HS-5 (cell line): ENCODE measurements at places on chromosomes 7 and 10.

- no peak for DNase-seq
These were observed 87.1 kb downstream of the NKX6-2 start for GRCh38 chr10:132698761-132699391.

- no peak for DNase-seq
These were observed 1120.7 kb downstream of the GATA3 start for GRCh38 chr10:9175200-9175599.

GRCh38 chr10:131043039-131043691 is 268.4 kb downstream of the TCERG1L start:
- DNase-seq = no peak

DNA sequence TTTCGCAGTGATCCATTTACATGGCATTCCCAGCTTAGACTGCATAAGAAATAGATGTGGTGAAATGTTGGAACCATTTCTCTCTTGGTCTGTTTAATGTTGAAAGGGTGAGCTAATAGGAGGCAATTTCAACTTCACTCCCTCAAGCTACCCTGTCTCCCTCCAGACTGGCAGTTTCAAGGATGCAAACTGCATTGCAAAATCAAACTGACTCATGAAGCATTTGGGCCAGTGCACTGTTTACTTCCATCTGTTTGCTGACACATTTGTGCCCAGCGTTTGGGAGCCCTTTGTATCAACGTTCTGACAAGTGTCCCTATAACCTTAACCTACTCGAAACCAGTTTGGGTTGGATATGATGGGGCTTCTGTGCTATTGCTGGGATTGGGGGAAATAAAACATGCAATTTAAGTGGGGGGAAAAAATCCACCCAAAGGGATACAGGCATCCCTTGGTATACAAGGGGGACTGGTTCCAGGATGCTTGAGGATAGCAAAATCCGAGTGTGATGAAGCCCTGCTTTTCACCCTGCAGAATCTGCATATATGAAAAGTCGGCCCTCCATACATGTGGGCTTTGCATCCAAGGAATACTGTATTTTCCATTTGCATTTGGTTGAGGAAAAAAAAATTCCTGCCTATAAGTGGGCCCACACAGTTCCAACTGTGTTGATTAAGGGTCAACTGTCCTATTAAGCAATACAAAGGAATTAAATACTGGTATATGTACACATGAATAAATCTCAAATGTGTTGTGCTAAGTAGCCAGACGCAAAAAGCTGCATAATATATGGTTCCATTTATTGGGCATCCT is 15.6 kb downstream of the RHEB start:
- DNase-seq = peak; percentile 53

GRCh38 chr10:18140149-18140956 is at the start of gene CACNB2:
Gene CACNB2 (plus strand): TSS chr10:18140424.
- DNase-seq = no peak

DNA sequence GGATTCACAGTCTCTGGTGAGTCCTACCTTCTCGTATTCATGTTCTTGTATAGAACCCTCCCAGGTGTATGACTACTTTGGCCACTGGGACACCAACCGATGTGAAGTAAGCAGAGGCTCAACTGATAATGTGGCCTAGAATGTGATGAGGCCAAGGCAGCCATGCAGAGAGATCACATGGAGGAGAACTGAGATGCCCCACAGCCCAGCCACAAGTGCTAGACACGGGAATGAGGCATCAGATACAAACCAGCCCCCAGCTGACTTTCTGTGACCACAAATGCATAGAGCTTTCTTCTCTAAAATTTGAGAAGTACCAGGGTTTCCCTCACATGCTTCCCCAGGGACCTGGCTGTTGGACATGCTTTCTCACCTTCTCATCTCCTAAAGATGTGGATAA is 375.7 kb downstream of the CCSER2 start:
- DNase-seq = no peak
